ENCODE measurements at places on chromosomes 2 and 18.
A peak's percentile ranks its signal among the peaks of the same experiment; 100 is the strongest.

DNA sequence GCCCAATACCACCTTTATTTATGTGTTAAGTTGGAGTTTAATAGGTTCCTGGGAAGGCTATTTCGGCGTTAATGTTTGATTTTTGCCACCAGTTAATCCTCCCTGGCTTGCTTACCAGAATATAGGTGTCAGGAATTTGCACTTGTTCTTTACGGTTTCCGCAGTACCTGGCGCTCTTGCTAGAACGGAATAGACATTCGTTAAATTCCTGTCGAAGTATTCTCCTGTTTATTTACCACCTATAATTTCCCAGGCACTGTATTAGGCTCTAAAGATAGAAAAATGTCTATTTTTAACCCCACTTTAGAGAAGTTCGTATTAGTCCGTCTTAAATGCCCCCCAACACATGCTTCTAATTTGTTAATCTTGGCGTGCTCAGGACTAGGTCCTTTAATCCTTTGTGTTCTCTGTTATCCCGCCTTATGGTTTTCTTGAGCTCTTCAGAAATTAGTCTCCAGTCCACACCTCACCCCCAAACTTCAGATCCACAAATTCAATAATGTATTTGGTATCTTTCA lies 575 bp downstream of the CCDC150 start:
- no peak for DNase-seq

DNA sequence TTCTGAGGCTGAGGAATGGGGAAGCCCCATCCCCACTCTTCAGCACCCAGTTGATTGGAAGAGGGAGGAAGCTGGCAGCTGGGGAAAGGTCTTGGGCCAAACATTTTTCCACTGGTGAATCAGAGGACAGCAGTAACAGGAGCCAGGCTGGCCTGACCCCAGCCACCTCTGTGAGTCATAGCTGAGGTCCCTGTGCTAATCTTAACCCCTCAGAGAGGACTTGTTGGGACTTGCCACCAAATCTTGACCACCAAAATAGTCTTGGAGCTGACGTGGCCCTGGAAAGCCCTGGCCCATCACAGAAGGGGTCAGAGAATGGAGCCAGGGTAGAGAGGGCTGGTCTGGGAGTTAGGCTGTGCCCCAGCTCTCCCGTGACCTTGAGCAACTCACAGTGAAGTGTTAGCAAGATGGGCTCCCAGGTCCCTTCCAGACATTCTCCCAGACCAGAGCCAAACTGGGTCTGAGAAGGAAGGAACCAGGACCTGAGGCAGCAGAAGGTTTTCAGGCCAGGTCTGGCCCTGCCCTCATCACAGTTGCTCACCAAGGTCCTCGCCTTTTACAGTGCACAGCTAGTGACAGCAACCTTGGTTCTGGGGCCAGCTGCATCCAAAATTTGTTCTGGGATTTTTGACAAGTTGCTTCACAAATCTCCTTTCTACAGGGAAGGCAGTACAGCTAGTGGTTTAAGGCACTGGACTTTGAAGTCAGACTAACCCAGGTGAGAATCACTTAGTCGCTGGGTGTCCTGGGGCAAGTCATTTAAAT lies 266.6 kb downstream of the CYP26B1 start:
- DNase-seq = peak; percentile 19

DNA sequence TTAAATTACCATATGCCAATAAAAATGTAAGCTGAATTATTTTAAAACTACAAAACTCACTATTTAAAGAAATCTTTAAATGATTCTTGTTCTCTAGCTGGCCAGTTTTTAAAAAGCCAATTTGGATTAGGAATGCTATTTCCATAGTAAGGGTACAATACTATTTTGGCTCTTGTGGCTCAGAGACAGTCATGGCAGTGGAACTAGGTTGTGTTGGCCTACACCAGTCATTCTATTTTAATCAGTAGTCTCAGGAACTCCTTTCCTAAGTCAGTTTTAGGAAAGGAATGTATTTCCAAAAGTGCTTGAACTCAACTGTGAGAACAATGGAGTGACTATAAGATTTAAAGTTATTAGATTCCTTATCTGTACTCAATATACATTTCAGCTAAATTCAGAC lies 5.9 kb downstream of the BOLL start:
- DNase-seq = no peak

DNA sequence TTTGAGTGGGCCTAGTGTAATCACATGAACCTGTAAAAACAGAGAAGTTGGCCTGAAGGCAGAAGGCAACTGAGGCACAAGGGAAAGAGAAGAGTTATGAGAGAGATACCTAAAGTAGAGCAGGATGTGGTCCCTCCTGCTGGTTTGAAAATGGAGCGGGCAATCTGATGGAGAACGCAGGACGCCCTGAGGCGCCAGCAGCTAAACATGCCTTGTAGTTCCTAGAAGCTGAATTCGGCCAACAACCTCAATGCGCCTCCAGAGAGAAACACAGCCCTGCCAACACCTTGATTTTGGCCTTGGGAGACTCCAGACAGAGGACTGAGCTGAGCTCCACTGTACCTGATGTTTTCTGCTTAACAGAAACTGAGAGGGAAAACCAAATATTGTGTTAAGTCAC lies 469.9 kb downstream of the SOCS6 start:
- DNase-seq = no peak

GRCh38 chr2:144412709-144413108 lies 107.2 kb downstream of the ZEB2 start:
- DNase-seq = no peak

All from transverse colon (tissue), 4 donors.